ENCODE measurements at places on chromosomes 7 and 10. TPM values are rescaled to one million over a fixed set of nuclear protein-coding genes. Genes with fewer than 3 reads are reported as not detected.

The PLEKHS1 gene
- total RNA-seq: 0.41 TPM

DNA sequence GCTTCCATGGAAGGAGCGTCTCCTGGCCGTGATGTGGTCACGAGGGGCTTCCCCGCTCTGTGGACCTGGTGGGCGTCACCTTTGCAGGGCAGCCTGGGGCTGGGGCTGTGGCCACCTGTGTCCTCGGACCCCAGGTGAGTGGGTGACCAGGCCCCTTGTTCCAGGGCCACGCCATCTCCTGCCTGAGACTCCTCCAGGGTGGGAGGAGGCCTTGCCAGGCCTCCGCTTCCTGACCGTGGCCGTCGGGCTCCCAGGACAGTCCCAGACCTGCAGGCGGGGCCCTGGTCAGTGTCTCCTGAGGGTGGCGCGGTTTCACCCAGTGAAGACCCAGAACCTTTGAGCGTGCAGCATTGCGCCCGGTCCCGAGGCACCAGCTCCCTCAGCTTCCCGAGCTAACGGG, 20.4 kb upstream of the UTF1 start:
- DNase-seq: no peak

GRCh38 chr10:63416376-63416775, 49.4 kb downstream of the JMJD1C start:
- no peak for DNase-seq

DNA sequence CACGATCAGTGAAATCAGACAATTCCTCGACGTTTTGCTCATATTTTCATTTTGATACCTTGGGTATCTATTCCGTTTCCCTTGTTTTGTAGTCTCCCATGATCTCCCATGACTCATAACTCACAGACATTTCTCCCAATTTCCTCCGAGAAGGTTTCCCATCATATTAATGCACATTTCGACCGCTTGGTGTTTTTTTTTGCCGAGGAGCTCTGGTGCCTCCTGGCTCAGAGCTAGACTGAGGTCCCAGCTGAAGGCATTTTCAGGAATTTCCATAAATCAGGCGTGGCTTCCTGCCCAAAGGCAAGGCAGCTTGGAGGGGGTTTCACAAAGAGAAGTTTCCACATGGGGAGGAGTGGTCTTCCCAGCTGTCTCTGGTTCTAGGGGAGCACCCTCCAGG, 148.2 kb upstream of the TNS3 start:
- DNase-seq: no peak

The MYOZ1 gene
- 3.5 TPM for total RNA-seq

The SH2B2 gene
- 11.0 TPM for total RNA-seq

The GHRHR gene
- not detected for total RNA-seq

Data from kidney (tissue), 22 donors.